Cortex of kidney (tissue), 1 donor: ENCODE measurements at places on chromosomes 13 and 19.

DNA sequence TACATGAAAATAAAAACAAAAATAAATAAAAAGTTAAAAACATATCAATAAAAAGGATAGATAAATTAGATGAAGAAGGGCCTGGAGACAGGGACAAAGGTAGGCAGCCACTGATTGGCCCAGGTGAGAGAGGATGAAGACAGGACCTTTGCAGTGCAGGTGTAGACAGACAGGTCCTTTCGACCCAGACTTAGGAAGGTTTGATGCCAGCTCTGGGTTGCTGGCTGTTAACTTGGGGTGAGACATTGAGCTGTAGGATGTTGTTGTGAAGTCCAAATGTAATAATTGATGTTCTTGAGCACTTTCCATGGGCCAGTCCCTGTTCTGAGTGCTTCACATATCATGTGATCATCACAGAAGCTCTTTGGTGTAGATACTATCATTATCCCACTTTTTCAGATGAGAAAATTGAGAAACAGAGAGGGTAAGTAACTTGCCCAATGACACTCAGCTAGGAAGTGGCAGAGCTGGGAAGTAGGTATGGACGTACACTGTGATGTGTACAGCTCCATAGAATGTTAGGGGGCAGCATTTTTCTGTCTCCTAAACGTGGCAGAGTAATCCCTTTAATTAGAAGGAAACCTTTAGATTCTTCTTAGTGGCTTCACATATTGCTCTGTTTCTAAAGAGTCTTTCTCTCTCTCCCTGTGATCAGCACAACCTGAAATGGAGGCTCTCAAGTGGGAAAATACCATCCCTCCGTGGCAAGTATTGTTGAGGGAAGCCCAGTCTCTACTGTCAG lies 76.0 kb upstream of the STK24 start:
- DNase-seq, result no peak

- no peak for DNase-seq
Measured at GRCh38 chr19:50266896-50267295, 62.3 kb downstream of the KCNC3 start.

DNA sequence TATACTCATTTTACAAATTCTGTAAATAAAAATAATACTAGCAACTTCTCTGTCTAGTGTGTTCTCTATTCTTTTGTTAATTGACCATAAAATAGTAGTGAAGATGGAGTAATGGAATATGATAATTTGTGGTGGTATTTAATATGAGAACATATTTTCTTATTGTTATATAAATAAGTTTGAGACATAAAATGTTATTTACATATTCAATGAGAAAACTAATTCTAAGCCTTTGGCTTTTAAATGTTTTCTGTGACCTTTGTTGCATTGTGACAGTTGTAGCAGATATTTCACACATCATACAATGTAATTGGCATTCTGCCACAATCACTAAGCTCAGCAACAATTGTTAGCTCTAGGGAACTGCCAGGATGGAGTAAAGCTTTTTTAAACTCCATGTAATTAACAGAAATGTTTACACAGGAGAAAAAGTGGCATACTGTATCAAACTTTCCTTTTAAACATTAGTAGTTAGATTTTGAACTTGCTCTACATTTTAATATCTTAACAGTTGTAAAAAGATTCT lies 562.1 kb upstream of the PCDH9 start:
- no peak for DNase-seq

GRCh38 chr19:14433554-14434501 lies 722 bp downstream of the PKN1 start:
- DNase-seq, result no peak

- DNase-seq, result no peak
Measured at GRCh38 chr19:33384983-33385382, 11.5 kb downstream of the CEBPG start.

GRCh38 chr13:74046431-74046830 lies 87.8 kb downstream of the KLF12 start:
- no peak for DNase-seq

- no peak for DNase-seq
Measured at GRCh38 chr19:44748426-44749254, at the start of gene BCL3. Gene BCL3 (plus strand): TSS chr19:44748708. CDS start chr19:44748791, 83 bp downstream.

- no peak for DNase-seq
Measured at GRCh38 chr19:18046059-18046718, 38.2 kb downstream of the ARRDC2 start.

DNA sequence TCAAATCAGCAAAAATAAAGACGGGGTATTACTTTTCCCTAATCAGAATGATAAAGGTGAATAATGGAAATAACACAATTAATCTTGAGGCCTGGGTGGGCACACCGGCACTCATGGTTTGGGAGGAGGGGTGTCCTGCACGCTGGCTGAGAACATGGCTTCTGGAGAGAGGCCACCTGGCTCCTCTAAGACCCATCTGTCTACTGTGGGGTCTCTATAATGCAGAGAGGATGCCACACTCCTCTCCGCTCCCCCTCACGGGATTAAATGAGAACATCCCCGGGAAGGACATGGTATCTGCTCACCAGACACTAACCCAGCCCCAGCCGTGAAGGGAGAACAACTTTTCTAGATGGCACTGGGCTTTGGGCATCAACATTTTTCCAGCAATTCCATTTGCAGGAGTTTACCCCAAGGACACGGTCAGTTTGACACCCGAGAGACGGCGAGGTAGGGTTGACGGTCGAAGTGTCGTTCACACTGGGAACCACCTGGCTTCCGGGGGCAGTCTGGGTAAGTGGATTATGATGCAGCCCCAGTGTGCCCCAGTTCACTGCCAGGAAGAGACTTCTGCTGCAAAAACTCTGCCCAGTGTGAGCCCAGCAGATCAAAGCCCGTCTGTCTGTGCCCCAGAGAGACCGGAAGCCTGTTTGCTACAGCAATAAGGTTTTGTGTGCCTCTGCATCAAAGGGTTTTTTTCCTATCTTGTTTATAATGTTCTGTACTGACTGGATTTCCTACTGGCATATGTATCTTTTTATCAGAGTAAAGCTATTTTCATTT lies 56.6 kb downstream of the CEBPG start:
- no peak for DNase-seq

- DNase-seq, result no peak
Measured at GRCh38 chr19:38915329-38916321, 3.6 kb upstream of the CCER2 start.

DNA sequence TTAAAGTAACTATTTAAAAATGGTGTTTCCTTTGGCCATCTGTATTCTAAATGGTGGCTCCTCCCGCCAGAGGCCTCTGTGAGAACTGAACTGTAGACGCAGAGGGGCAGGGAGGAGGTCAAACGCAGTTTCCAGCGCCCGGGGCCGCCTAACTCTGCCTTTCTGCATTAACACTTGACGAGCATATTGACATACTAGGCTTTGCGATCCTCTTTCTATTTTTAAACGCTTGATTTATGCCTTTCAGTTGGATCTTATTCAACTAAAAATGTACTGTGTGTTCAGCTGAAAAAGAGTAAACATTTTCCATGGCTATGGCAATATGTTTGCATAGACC lies 74.7 kb downstream of the SPACA7 start:
- no peak for DNase-seq

- DNase-seq, result no peak
Measured at GRCh38 chr19:33388231-33388724, 14.8 kb downstream of the CEBPG start.

GRCh38 chr19:46585539-46585938 lies 15.6 kb upstream of the CALM3 start:
- DNase-seq, result no peak

DNA sequence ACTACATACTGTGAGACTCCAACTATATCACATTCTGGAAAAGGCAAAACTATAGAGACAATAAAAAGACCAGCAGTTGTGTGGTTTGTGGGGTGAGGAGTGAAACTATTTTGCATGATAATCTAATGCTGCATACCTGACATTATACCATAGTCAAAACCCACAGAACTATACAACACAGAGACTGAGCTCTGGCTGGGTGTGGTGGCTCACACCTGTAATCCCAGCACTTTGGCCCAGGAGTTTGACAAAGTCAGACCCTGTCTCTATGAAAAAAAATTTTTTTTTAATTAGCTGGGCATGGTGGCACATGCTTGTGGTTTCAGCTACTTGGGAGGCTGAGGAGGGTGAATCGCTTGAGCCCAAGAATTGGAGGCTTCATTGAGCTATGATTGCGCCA lies 11.9 kb downstream of the ZNF541 start:
- no peak for DNase-seq

- no peak for DNase-seq
Measured at GRCh38 chr13:21426238-21426637, 32.9 kb downstream of the ZDHHC20 start.

GRCh38 chr19:22261596-22261995 lies 24.6 kb upstream of the ZNF729 start:
- DNase-seq, result no peak

DNA sequence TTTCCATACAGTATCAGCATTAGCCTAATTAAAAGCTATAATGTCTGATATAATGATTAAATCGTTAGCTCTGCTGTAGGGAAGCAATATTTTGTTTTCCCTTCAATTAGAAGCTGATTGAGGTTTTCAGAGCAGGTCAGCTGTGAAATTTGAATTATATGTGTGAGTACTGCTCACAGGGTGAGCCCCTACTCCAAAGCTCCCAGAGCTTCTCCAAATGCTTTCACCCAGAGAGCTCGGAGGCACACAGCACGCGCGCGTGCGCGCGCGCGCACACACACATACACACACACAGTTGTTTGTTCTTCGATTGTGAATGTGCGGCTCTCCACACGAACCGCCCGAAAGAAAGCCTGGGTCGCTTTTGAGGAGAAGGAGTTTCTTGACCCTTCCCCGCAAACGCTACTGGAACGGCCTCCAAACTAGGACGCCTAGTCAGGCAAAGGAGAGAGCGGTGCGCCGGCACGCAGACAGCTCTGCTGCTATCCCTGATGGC lies 4.8 kb upstream of the SOX1 start:
- DNase-seq, result no peak

DNA sequence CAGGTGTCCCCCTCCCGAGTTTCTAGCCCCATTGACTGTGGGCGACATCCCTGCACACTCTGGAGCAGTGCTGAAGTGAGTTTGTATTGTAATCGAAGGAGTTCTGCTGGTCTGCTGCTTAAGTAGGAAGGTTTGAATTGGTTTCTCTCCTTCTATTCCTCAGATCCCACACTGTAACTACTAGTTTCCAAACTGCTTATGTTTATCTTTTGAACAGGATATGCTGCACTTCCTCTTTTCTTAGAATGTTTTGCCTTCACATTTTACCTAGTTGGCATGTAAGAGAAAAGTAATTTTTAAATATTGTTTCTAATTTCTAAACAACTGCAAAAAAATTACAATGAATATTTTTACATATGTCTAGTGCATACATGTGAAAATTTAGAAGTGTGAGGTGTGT lies 511.8 kb downstream of the KLF12 start:
- no peak for DNase-seq

GRCh38 chr19:29495091-29495490 lies 30.7 kb upstream of the VSTM2B start:
- no peak for DNase-seq

DNA sequence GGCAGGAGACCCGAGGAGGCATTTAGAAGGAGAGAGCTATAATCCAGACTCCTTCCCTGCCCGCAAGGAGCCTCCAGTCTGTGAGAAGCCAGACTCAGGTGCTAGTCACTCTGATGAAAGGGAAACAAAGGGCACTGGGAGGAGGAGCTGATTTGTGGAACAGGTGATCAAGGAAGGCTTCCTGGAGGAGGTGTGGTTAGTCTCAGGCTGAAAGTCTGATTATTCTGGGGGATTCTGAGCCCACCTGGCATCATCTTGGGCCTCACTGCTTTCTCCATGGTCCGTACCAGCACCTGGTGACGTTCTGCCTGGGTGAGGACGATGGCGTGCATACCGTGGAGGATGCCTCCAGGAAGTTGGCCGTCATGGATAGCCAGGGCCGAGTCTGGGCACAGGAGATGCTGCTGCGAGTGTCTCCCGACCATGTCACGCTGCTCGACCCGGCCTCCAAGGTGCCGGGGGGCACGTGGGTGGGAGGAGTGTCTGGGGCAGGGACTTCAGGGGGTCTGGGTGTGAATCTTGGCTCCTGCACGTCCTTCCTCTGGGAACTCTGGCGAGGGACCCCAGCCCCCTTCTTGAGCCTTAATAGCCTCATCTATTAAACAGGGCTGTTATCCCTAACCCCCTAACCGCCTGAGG lies 3.9 kb downstream of the EPS8L1 start:
- DNase-seq, result no peak

- no peak for DNase-seq
Measured at GRCh38 chr13:57056601-57057180, 84.0 kb upstream of the PRR20A start.

DNA sequence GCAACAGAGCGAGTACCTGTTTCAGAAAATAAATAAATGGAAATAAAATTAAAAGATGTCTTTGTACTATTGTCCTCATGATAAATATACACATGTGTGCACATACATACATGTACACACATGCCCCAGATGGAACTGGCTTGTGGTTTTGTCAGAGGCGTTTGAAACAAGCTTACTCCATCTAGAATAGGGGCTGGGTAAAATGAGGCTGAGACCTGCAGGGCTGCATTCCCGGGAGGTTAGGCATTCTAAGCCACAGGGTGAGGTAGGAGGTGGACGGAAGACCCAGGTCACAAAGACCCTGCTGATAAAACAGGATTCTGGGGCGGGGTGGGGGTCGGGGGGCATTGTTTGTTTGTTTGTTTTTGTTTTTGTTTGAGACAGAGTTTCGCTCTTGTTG lies 8.1 kb upstream of the SIN3B start:
- DNase-seq, result no peak

GRCh38 chr13:20728579-20729311 lies 25.2 kb downstream of the IL17D start:
- DNase-seq, result no peak

- no peak for DNase-seq
Measured at GRCh38 chr19:3586707-3587346, 1.5 kb downstream of the GIPC3 start.

DNA sequence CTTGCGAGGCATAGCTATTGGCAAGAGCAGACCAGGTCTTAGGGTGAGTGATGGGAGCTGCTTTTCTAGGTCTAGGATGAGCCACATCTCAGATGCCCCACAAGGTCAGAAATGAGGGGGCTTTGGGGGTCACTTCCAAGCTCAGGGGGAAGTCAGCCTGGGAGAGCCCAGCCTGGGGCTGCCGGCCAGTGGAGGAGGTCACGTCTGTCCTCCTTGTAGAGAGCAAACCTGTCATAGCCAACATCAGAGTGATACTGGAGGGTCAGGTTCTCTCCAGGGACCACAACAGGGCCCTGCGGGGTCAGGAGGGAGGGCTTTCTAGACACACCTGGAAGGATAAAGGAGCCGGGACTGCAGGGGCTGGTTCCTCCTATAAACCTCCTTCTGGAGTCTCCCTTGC lies 2.4 kb downstream of the LILRA5 start:
- no peak for DNase-seq

- no peak for DNase-seq
Measured at GRCh38 chr19:19259741-19260140, 13.4 kb downstream of the TM6SF2 start.

DNA sequence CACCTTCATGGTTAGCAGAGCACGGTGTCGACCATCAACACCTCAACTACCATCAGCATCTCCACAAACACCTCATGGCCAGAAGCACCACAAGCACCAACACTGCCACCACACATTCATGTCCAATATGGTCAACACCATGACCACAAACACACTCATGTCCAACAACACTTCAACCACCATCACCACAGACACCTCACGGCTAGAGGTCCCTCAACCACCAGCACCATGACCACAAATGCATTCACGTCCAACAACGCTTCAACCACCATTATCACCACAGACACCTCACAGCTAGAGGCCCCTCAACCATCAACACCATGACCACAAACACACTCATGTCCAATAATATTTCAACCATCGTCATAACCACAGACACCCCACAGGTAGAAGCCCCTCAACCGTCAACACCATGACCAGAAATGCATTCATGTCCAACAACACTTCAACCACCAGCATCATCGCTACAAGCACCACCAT lies 10.2 kb downstream of the TRAPPC5 start:
- no peak for DNase-seq

- DNase-seq, result no peak
Measured at GRCh38 chr13:106714271-106714982, 146.5 kb upstream of the ARGLU1 start.
